NCI-H1417 (cell line): ENCODE measurements at places on chromosomes 1 and 21.

DNA sequence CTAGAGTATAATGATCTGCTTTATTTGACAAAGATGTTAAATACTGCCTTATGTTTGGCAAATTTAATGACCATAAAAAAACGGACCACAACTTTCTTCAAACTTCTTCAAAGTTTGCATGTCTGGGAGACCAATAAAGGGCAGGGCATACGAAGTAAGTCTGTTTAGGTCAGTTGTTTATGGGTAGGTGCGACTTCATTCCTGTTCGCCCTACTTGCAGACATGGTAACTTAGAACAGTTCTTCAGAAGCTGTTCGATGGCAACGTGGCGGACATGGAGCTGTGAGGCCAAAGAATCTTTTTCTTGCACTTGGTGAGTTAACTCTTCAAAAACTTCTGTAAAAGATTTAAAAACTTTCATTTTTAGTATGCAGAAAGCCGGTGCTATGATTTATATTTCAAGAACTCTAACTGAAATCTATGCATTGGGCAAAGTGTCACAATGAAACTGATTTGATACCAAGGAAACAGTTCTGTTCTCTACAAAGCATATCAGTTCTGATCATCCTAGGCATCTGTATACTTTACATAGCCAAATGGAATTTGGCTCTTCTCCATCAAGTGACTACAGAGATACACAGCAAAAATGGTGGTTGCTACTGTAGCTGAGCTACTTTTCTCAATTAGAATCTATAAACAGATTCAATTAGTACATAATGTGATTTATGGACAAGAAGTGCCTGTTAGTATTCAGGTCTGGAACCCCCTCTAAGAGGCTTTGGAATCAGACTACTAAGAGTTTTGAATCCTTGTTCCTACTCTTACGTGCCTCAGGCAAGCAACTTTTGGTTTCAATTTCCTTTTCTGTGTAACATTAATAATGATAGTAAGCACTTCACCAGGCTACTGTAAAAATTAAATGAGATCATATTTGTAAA lies 25.7 kb downstream of the C21orf91 start:
- DNase-seq = no peak

DNA sequence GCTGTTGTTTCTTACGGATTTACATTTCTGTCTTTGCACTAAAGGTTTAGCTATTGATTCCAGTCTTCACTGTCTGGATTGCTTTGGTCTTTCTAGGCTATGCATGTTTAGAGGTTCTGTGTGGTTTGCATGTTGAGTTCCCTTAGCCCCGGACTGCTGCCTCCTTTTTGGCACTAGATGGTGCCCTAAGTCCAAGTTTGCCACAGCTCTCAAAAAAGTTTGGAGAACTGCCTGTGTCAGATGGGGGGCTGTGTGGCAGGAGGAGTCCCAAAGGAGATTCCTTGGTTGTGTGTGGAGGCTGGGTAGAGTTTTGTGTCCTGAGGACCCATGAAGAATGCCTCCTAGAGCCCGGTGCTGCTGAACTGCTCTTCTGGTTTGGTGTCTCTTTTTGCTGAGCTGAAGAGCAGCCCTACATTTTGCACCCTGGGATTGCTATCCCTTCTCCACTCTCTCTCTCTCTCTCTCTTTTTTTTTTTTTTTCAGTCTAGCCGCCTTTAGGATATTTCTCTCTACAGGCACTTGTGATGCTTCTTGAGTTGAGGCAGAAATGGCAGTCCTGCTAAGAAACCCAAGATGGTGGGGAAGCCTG lies 74.4 kb downstream of the PTGS2 start:
- DNase-seq = peak; percentile 56

DNA sequence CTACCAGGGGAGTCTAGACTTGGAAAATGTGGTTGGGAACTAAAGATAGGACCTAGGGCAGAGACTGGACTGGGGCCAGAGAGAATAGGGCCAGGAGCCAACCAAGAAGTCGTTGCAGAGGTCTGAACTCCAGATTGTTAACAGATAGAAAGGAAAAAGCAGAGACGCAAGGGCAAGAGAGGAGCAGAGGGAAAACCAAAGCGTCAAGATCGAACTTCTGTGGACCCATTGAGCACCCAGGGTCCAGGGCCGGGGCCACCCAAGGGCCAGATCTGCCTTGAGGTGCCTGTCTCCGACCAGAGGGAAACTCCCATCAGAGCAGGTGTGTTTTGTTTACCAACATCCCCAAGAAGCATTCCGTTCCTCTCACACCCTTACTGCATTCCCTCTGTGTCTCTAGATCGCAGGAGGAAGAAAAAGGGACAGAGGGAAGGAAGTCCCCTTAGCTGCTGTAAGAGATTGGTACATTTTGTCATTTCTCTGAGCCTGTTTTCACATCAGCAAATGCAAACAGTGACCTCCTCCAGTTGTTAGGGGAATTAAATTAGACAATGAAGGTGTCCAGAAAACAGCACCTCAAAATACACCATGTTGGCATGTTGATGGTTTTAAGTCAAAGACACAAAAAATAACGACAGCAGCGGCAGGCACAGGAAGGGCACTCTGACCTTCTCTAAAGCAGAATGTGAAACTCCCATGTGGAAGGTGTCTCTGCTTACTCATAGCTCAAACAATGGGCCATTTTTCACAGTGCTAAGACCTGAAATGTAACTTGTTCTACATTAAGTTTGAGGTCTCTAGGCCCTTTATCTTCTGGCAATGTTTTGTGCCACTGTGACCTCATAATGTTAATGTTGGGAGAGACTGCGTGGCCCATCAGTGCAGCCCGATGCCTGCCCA lies 105.8 kb upstream of the RAB4A start:
- no peak for DNase-seq

- DNase-seq = no peak
These were observed 52.2 kb downstream of the YARS1 start for GRCh38 chr1:32764826-32765569.

- DNase-seq = no peak
These were observed 40.2 kb upstream of the SOX13 start for GRCh38 chr1:204032642-204033235.

DNA sequence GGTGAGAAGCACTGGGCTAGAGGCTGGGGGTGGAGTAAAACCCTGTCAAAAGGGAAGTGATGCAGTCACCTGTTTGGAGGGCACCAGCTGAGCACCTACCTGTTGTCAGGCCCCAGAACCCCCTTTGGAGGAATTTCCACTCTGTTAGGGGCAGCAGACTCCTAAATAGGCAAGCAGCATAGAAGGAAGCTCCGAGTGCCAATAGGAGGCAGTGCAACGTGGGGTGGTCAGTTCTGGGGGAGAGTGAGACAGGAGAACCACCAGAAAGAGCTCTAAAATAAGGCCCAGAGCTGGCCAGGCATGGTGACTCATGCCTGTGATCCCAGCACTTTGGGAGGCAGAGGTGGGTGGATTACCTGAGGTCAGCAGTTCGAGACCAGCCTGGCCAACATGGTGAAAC lies 203.7 kb upstream of the ZC3H12A start:
- DNase-seq = no peak

DNA sequence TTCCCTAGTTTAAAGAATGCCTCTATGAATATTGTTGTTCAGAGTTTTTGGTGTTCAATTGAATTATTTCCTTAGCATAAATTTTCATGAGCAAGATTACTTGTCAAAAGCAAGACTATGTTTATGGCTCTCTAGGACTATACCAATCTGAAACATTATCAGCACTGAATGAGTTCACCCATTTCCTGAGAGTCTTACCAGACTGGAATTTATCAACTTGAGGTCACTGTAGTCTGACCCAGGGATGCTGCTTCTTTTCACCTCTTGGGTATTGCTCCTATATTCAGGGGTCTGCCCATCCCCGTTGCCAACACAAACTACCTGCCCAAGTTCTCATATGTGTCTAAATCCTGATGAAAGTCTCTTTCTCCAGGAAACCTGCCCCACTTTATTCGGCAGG lies 42.6 kb downstream of the OPTC start:
- no peak for DNase-seq

- peak; percentile 19 for DNase-seq
These were observed 104.1 kb upstream of the HNRNPU start for GRCh38 chr1:244968471-244968871.

DNA sequence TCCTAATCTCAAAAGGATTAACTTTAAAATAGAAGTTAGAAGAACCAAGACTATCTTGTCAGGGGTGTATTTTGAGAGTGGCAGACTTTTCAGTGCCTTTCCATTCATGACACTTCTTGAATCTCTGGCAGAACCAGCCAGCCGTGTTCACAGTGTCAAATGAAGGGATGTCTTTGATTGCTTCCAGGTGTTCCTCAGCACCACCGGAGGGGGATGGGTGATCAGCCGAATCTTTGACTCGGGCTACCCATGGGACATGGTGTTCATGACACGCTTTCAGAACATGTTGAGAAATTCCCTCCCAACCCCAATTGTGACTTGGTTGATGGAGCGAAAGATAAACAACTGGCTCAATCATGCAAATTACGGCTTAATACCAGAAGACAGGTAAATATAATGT lies 32.3 kb downstream of the FMO1 start:
- DNase-seq = no peak

- no peak for DNase-seq
These were observed 14.0 kb downstream of the WNT3A start for GRCh38 chr1:228020686-228021354.

- DNase-seq = peak; percentile 65
These were observed at the start of gene NEXN for GRCh38 chr1:77888081-77888780. Gene NEXN, plus strand, starts transcription at chr1:77888624. Its CDS starts 27,483 bp downstream, at chr1:77916107.

- DNase-seq = no peak
These were observed 28.2 kb upstream of the RPF1 start for GRCh38 chr1:84450910-84451309.

- DNase-seq = no peak
These were observed 203.2 kb downstream of the FGGY start for GRCh38 chr1:59499943-59500569.

DNA sequence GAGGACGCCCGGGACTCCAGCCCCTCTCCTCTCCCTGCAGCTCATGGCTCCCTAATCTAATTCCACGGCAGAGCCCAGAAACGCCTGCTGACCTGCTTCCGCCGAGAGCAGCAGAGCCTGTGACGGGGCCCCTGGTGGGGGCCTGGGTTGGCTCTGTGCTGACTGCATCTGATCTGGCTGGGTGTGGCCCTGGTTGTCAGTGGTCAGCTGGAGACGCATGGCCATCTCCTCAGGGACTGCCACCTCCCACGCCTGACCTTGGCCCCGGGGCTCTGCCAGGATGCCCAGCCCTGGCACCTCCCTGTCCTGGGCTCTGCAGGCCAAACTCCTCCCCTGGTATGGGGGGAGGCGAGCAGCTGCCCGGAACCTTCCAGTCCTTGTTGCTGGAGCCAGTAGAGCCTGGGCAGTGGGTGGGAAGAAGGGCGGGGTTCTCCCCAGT lies 1.1 kb upstream of the PLCH2 start:
- DNase-seq = no peak

GRCh38 chr1:5664081-5664768 lies 328.0 kb downstream of the NPHP4 start:
- DNase-seq = no peak

DNA sequence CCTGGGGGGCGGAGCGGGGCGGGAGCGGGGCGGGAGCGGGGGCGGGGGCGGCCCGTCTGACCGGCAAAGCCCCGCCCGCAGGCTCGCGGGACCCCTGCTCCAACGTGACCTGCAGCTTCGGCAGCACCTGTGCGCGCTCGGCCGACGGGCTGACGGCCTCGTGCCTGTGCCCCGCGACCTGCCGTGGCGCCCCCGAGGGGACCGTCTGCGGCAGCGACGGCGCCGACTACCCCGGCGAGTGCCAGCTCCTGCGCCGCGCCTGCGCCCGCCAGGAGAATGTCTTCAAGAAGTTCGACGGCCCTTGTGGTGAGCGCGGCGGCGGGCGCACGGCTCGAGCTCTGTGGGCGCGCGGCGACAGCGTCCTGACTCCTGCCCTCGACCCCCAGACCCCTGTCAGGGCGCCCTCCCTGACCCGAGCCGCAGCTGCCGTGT lies 21.2 kb downstream of the AGRN start:
- no peak for DNase-seq

- peak; percentile 65 for DNase-seq
These were observed 37.0 kb downstream of the CAPN8 start for GRCh38 chr1:223628233-223629125.

DNA sequence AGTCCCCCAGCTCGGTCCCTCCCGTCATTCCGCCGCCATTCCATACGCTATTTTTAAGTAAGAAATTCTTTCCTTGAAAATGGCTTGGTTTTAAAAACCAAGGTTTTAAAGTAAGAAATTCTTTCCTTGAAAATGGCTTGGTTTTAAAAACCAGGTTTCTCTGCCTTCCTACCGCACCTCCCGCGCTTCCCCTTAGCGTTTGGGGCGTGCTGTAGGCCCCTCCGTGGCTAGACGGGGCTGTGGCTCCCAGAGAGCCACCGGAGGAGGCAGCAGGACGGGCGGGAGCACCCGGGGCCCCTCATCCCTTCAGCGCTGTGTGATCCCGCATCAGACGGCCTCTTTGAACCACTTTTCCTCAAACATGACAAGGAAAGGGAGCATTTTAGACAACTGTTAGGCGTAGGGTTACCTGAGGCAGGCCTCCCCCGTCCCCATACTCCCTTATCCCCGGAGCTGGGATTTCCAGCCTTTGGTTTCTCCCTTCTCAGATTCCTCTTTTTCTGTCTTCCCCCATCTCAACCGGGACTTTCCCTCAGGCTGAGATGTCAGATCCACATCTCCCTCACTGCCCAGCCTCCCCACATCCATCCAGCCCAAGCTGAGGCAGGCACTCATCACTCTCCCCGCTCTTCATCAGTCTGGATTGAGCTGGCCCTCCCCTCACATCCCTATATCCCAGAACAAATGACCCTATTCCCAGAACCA lies 541 bp upstream of the CD58 start:
- no peak for DNase-seq

- no peak for DNase-seq
These were observed 55.5 kb upstream of the TRAPPC10 start for GRCh38 chr21:43956670-43957035.

- no peak for DNase-seq
These were observed 166.6 kb downstream of the GREM2 start for GRCh38 chr1:240445369-240445768.

DNA sequence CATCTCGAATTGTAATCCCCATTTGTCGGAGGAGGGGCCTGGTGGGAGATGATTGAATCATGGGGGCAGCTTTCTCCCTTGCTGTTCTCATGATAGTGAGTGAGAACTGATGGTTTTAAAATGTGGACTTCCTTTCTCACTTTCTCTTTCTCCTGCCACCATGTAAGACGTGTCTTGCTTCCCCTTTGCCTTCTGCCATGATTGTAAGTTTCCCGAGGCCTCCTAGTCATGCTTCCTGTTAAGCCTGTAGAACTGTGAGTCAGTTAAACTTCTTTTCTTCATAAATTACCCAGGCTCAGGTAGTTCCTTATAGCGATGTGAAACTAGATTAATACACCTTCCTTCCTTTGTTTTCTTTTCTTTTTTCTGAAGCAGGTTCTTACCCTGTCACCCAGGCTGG lies 13.9 kb downstream of the DNAJC6 start:
- DNase-seq = no peak

- DNase-seq = no peak
These were observed 26.8 kb downstream of the DNAJC11 start for GRCh38 chr1:6674771-6675170.

- no peak for DNase-seq
These were observed 156.2 kb upstream of the C8B start for GRCh38 chr1:57122031-57122430.

DNA sequence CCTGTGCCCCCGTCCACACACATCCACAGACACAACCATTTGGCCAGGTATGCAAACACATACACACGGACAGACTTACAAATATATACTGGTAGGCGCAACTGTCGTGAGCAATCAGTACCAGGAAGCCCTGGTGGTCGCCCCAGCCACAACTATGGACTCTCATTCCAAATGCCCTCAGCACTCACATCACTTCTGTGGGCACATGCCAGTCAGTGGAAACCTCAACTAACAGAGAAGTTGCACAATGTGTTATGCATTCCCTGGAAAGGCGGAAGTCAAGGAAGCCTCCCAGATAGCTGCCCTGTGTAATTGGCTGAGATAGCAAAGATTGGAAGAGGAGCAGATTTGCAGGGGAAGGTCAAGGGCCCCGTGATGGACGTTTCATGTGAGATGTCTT lies 1.4 kb upstream of the HEYL start:
- no peak for DNase-seq
